ENCODE measurements at places on chromosomes 3 and 15.
A peak's percentile ranks its signal among the peaks of the same experiment; 100 is the strongest.

- DNase-seq = no peak
Measured at GRCh38 chr15:46685096-46685495, 1032.2 kb upstream of the SEMA6D start.

GRCh38 chr3:50288387-50289007, 3.7 kb downstream of the IFRD2 start:
- DNase-seq = no peak

GRCh38 chr15:59174835-59175831, 31.5 kb upstream of the LDHAL6B start:
- peak; percentile 3 for DNase-seq

GRCh38 chr15:29740692-29741311, 81.5 kb downstream of the TJP1 start:
- DNase-seq = no peak

GRCh38 chr3:81550415-81550814, 211.0 kb downstream of the GBE1 start:
- no peak for DNase-seq

DNA sequence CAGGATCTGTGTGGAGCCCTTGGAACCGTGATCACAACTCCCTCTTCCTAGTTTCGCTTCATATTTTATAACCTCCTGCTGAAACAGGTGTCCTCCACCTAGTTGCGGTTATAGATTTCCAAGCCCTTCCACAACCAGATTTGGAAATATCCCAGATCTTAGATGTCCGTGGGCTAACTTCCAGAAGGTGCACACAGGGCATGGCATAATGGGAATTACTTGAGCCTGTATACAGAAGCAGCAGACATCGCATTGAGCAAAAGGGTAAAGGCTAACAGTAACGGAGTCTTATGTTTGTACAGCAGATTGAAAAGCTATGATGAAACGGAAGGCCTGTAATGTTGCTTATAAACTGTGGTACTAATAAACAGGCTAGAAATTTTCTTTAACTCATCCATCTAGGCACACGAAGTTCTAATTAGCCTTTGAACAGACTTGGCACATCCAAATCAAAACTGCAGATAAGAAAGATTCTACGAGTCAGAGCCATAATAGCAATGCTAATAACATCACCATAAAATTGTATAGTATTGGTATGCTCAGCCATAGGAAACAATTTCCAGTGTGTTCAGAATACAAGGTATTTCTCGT, 1.2 kb upstream of the USF3 start:
- DNase-seq = no peak

DNA sequence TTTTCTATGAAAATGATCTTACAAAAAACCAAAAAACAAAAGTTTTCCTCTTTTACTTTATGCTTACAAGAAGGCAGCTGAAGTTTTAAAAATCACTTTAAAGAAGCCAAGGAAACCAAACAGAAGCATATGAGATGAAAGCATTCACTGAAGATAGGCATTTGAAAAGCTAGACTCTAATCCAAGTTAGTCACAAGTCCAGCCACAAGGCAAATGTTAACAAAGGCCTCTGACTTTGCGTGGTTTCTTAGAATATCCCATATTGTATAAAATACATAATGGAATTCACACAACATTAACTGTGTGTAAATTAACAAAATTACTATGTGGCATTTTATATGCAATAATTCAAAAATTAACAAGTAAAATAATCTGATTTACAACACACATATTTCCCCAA, 17.7 kb downstream of the MRPL3 start:
- no peak for DNase-seq

DNA sequence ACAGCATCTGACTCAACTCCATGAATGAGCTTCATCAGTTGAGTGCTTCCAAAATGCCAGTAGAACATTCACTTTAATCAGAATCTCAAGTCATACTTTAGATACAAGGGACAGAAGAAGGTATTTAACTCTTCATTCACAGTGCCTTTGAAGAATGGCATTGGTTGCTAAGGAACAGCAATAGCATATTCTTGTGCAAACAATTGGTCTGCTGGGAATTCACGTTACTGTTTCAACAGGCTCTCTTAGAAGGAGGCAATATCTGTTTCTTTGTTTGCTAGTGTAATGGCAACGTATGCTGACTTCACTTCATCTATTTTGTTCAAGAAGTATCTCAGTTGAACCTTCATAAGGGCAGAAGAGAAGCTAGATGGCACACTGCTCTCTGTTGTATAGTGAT, 113.9 kb downstream of the TMEM108 start:
- DNase-seq = no peak

DNA sequence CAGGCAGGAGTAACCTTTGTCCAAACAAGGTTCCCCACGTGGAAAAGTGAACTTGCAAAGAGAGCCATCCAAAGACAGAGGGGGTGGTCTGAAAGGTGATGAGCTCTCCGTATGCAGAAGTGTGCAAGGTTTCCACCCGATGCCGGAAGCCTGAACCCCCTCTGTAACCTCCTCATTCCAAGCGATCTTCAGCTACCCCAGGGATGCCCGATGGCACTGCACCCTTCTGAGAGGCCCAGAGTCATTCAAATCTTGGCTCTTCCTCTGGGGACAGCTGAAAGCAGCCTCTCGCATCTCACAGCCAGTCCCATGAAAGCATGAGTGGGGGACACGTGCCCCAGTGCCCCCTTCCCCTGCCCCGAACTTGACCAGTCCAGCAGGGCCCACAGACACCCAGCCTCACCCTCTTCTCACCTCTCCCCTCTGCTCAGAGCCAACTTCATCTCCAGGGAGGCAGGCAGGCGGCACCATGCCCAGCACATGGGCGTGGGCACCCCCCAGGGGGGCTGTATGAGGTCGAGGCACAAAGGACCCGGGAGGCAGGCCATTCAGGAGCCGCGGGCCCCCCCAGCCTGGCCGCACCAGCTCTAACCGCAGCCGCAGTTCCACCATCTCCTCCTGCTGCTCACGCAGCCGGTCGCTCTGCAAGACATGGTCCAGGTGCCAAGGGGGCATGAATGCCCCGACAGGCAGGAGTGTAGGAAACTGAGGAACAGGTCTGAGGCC, 8.7 kb downstream of the KIF7 start:
- no peak for DNase-seq

DNA sequence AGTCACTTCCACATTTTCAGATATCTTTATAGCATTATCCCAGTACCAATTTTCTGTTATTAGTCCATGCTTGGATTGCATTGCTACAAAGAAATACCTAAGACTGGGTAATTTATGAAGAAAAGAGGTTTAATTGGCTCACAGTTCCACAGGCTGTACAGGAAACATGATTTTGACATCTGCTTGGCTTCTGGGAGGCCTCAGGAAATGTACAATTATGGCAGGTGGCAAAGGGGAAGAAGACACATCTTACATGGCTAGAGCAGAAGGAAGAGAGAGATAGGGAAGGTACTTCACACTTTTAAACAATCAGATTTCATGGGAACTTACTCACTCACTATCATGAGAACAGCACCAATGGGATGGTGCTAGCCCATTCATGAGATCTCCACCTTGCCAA, 172.3 kb upstream of the GPR149 start:
- DNase-seq = no peak

- DNase-seq = peak; percentile 8
Measured at GRCh38 chr3:143970773-143971358, 757 bp upstream of the DIPK2A start.

DNA sequence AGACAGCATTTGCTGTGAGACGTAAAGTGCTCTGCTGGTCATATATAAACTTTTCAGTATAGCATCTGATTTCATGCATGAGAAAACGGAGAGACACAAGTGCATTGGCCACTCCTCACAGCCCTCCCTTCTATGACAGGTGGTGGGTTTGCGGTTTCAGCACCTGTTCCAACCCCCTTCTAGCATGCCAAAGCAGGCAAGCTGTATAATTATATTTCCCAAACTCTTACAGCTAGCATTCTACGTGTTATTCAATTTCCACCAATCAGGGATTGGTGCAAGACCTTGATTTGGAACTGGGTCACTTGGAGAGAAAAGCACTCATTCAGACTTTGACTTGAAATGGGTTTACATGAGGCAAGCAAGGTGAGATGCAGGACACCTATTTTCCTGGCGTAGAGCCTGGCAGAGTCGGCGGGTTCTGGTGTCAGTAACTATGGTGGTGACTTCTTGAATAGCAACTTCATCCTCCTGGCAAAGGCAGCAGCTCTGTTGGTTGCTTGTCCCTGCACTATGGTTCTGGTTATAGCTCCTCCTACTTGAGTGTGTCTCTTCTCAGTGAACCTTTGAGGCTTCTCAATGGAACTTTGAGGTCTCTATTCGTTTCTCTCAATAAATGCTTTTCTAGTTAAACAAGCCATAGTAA, 356.5 kb downstream of the TBL1XR1 start:
- no peak for DNase-seq

DNA sequence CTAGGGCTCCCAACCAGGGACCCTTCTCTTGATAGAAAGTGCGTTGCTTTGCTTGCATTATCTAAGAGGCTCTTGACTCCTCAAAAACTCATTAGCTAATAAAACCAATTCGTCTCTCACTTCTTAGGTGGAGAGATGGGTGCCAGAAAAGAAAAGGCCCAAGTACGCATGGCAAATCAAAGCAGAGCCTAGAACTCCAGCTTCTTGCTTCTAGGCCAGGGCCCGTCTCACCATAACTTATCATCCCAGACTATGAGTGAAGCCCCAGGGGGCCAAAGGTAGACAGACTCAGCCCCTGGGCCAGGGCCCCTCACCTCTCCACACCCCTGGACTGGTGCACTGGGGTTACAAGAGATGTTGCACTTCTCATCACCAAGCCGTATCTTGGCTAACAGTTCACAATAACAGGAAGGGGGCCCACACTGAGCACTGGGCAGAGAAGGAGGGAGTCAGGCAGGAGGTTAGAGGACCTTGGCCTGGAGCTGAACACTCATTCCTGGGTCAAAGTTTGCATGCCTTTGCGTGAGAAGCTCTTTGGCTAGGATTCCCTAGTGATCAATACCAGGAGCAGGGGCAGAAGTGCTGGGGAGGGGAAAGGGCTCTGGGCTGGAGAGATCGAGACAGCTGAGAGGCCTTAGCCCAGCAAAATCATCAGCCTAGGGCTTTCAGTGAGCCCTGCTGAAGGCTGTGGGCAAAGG, 5.4 kb upstream of the CYP1A1 start:
- DNase-seq = no peak

DNA sequence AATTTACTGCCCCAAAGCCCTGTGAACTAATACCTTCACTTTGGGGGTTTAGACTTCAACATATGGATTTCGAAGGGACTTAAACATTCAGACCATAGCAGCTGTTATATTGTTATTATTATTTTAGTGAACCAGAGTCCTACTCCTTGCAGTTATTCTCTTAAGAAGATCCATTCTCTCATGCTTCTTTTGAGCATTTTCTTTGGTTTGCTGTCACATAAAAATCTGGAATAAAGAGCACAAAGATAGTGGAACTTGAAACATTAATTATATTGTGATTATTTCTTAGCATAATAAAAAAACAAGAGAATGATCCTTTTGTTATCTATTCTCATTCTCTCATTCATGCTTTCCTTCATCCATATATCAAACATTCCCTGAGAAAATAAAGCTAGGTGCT, 166.4 kb upstream of the GBE1 start:
- DNase-seq = no peak

DNA sequence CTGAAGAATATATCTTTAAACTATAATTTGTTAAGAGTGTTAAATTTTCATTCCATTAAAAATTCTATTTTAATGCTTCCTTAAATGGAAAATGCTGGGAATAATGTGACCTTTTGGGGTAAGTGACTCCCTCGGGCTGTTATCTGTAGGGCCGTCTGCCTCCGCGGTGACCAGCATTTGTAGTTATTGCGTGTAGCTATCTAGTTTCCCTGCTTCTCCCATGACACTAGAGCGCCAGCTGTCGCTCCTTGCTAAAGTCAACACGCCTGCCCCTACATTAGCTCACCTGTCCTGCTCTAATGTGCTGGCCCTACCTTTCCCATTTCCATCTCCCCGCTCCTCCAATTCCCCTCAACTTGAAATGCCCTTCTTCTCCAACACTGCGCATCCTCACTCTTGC, 12.4 kb upstream of the CHRM5 start:
- DNase-seq = no peak

GRCh38 chr15:67186688-67187087, 67.8 kb downstream of the AAGAB start:
- no peak for DNase-seq

DNA sequence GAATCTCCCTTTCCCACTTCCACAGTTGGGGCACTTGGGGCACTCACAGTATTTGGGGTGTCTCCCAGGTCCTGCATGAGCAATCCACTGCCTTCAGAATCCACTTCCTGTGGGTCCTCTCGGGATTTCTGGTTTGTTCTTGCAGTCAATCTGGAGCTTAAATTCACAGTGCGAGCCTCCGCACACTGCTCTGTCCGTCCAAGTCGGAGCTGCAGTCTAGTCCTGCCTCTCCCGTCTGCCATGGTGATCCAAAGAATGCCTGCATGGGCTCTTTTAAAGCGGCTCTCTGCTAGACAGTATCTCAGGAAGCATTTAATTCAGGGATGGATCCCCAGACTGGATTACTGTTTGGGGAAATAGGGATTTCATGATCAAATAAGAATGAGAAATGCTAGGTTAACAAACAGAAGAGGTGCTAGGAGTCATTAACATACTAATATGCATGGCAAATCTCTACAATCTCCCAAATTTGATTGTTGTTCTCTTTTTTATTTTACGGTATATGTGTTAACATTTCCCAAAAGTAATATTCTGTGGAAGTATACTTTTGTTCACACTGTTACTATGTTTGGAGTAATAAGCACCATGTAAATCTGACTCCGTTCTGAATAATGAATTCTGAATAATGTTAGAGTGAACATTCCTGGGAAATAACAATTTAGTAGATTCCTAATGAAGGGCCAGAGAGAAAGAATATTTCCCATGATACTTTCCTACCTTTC, 142.5 kb downstream of the HCN4 start:
- DNase-seq = no peak

DNA sequence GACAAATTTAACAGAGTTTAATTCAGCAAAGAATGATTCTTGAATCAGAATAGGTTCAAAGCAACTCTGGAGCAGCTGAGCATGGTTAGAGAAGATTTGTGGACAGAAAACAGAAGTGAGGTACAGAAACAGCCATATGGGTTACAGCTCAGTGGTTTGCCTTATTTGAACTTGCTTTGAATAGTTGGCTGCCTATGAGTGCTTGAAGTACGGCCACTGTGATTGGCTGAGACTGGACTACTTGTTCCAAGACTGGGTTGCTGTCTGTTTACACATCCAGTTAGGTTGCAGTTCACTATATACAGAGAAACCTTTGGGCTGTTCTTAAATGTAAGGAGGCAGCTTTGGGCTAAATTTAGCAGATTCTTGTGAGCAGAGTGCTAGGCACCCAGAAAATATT, 79.4 kb upstream of the CADPS start:
- DNase-seq = no peak

- DNase-seq = no peak
Measured at GRCh38 chr15:58038426-58039078, 27.0 kb downstream of the ALDH1A2 start.

- DNase-seq = no peak
Measured at GRCh38 chr3:69536306-69537020, 150.6 kb upstream of the FRMD4B start.
